Hematopoietic multipotent progenitor cell (in vitro differentiated cells): ENCODE measurements at places on chromosomes 1 and 21.

DNA sequence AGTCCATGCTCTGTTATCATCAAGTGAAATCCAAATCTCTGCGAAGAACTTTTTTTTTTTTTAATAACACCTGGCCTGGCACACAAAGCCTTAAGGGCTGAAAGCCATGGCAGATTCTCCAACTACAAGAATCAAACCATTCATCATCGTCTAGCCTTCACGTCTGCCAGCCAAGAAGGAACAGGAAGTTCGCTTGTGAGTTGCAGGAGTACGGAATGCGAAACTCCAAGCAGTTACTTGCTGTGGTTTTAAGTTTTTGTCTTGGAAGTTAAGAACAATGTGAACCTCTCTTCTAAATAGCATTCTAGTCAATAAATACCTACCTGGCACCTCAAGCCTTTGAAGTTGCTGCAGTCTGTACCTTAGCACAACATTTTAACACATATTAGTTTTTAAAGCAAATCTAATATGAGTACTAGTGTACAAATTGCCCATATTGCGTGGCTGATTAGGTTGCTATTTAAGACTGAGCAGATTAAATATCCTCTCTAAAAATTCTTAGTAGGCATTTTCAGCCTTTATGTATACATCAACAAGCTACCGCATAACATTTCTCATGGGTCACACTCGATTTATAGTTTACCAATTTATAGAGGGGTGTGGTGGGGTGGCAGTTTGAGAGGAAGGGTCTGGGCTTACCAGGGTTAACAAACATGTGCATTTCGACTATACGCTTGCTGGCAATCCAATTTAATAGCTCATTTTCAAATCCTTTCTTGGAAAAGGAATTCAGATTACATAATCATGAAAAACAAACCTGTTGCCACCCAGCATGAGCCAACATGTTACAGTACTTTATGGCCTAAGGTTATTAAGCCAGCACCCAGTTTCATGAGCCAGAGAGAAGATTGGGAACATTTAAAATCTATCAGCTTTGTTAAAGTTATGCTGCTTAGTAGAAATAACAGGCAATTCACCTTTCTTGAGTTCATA, 22.2 kb upstream of the PTPN14 start:
- no peak for DNase-seq

GRCh38 chr1:115980998-115981993, 5.0 kb downstream of the SLC22A15 start:
- peak; percentile 42 for DNase-seq

DNA sequence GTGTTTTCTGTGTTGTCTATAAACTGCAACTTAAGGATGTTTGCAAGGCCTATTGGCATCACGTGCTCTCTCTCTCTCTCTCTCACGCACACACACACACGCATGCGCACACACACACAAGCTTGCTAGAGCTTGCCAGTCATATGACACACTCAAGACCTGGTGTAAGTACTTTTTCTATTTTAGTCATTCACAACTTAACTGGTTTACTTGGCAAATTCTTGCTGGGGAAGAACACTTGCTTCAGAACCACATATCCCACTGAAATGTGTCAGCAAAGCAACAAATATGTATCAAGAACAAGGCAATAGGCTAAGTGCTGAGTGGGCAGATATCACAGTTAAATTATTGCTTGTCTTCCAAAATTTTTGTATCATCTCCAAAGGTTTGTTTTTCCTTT, 107.8 kb downstream of the DISC1 start:
- no peak for DNase-seq

- no peak for DNase-seq
Observed at GRCh38 chr21:34061983-34062382, 11.4 kb upstream of the MRPS6 start.

- no peak for DNase-seq
Observed at GRCh38 chr1:107807405-107807804, 157.6 kb downstream of the VAV3 start.

DNA sequence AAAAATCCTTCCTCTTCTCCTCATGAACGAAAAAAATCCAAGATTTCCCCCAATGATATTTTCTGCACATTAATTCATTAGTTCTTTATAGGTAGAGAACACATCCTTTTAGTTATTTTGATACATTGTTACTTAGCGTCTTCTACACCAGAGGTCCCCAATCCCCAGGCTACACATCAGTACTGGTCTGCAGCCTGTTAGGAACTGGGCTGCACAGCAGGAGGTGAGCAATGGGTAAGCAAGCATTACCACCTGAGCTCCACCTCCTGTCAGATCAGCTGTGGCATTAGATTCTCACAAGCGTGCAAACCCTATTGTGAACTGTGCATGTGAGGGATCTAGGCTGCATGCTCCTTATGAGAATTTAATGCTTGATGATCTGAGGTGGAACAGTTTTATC, 13.0 kb downstream of the EXTL2 start:
- no peak for DNase-seq

- no peak for DNase-seq
Observed at GRCh38 chr1:172339842-172340241, 80.6 kb upstream of the C1orf105 start.

GRCh38 chr1:220796530-220796929, 9.8 kb downstream of the MTARC1 start:
- no peak for DNase-seq

GRCh38 chr1:76428028-76428427, 353.5 kb downstream of the ST6GALNAC3 start:
- no peak for DNase-seq

- DNase-seq, result peak; percentile 40
Observed at GRCh38 chr1:225318706-225319575, 108.9 kb downstream of the LBR start.

DNA sequence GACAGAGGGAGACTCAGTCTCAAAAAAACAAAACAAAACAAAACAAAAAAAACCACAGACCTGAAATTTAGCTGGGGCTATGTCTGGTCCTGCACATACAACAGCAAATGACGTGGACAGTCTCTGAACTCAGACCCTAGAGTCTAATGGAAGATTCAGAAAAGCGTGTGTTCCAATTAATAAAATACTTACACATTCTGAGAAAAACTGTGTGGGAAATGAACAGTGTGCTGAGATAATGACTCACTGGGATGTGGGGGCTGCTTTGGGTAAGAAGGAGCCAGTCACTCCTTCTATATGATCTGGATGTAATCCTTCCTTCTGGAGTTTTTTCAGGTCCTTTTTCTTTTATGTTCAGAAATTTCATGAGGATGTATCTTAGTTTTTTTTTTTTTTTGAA, 29.4 kb downstream of the CLDN14 start:
- DNase-seq, result no peak

DNA sequence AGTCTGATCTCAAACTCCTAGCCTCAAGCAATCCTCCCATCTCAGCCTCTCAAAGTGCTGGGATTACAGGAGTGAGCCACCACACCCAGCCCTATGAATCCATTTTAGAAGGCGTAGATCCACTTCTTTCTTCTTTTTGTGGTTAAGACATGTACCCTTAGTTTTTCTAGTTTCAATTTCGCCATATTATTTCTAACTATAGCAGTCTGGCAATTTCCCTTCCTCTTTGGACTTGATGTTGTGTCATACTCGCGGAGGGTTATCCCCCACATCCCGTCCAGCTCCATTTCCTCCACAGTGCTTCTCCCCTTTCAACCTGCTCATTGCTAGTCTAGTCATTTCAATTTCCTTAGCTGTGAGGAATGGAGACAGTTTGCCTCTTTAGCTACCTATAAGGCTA, 5.2 kb upstream of the LRRC8D start:
- no peak for DNase-seq

- no peak for DNase-seq
Observed at GRCh38 chr1:210201681-210202080, 30.9 kb upstream of the SERTAD4 start.

DNA sequence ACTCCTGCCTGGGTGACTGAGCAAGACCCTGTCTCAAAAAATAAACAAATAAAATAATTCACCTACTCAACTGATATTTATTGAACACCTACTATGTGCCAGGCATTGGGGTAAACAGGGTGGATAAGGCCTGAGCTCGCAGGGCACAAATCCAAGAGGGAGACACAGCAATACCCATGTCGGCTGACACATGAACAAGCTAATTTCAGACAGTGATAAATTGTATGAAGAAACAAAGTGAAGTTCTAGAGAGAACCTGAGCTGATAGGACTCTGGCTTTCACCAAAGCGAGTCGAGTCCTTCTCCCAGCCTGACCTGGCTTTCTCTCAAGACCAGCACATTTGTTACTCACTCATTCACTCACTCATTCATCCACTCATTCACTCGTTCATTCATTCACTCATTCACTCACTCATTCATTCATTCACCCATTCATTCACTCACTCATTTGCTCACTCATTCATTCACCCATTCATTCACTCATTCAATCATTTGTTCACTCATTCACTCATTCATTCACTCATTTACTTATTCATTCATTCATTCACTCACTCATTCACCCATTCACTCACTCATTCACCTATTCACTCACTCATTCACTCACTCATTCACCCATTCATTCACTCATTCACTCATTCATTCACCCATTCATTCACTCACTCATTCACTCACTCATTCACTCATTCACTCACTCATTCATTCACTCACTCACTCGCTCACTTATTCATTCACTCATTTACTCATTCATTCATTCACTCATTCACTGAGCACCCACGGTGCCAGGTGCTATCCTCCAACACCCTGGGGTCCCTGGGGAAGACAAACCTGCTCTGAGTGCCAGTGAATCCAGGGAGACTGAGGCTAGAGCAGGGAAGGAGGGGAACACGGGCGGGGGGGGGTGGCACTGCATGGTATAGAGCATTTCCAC, 37.4 kb upstream of the CASZ1 start:
- peak; percentile 19 for DNase-seq

DNA sequence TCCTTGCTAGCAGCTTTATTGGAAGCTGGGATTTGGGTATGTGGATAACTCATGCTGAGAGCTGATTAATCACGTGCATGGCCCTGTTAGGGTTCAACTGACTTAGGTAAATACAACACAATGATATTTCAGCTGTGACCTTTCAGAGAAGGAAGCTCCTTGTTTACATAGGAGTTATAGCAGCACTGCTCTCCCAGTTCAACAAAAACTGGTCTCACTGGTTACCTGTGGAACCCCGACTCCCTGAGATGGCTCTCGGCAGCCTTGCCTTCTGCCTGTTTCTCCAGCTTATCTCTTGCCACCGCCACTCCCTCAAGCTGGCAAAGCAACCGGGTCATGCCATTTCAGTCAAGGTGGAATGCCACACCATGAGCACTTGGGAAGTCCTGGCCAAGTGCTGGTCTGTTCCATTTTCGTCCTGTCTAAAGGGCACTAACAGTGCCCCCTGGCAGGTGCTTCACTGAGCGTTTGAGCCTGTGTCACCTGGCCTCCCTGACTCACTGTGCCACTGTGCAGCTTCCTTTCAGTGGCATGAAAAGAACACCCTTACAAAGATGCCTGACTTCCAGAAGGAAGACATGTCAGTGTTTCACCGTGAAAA, 31.6 kb downstream of the DOP1B start:
- DNase-seq, result no peak

DNA sequence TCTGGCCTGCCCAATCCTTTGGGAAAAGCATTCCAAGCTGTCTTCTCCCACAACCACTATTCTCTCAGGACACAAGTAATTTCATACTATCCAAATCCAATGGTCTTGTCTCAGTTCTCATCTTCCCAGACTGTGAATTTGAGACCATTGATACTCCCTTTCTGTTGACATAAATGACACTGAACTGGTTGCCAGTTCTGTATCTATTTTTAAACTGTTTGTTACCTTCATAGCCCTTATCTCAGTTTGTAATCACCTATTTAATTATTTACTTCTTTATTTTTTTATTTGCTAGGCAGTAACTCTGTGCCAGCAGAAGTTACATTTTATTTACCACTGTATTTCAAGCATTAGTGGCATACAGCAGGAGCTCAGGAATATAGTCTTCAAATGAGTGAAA, 24.0 kb downstream of the TCEANC2 start:
- DNase-seq, result no peak

GRCh38 chr1:18217398-18218043, 109.9 kb downstream of the IGSF21 start:
- peak; percentile 26 for DNase-seq

GRCh38 chr1:2460996-2461751, 14.9 kb upstream of the PLCH2 start:
- DNase-seq, result no peak

GRCh38 chr1:154574716-154575115, 7.1 kb downstream of the CHRNB2 start:
- DNase-seq, result no peak

GRCh38 chr1:217136895-217137205, 413.6 kb upstream of the ESRRG start:
- no peak for DNase-seq

- no peak for DNase-seq
Observed at GRCh38 chr1:174996476-174996875, 3.3 kb upstream of the CACYBP start.

DNA sequence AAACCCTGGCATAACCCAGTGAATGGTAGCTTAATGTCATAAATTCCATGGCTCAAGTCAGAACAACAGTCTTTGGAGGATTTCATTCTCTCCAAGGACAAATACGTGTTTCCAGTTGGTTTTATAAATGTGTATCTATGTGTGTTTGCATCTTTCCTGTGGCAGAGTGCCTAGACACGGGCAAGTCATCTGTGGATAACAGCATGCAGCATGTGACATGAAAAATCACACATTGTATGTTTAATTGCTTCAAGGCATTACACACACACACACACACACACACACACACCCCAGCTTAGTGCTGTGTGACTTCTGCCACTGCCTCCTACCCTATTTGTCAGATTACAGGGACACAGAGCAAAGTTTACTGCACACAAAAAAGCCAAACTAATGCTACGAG, 68.2 kb upstream of the SSX2IP start:
- no peak for DNase-seq

DNA sequence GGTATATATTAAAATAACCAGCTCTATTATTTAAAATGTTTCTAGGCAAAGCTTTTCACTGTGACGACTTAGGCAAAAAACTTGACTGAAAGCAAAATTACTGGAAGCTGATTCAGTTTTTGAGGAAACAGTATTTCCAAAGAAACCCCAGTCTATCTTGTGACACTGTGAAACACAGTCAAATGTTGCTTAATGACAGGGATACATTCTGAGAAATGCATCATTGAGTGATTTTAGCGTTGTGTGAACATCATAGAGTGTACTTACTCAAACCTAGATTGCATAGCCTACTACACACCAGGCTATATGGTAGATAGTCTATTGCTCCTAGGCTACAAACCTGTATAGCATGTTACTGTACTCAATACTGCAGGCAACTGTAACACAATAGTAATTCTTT, 116.9 kb upstream of the KCNK1 start:
- DNase-seq, result no peak

DNA sequence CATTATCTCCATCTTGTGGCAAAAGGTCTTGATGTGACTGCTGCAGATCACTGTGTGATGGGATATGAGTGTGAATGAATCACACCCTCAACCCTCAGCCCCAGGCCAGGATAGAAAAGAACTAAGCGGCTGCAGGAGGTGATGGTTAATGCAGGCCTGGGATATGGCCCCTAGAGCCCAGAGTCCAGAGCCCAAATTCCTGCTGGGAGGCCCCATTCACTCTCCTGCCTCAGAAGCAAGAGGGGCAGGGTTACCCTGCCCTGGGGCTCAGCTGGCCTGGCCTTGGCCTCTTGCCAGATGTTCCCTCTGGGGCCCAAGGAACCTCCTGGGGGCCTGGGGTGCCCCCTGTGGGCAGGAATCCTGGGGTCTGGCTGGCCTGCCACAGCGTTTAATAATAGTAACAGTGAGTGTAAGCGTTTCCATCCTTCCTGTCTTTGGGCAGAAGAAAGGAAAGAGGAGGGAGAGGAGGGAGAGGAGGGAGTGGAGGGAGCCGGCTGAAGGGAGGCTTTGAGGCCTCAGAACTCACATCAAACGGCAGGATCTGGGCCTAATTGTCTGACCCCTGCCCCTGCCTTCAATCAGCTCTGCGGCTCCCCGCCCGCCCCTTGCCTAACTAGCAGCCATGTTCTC, 26.2 kb downstream of the DMAP1 start:
- no peak for DNase-seq

GRCh38 chr1:158112994-158113758, 67.5 kb upstream of the CD1D start:
- peak; percentile 61 for DNase-seq
